ENCODE measurements at places on chromosomes 13 and 19. TPM values are rescaled to one million over a fixed set of nuclear protein-coding genes. Genes with fewer than 3 reads are reported as not detected.

GRCh38 chr13:108911807-108912206 is 282.4 kb downstream of the MYO16 start:
- no peak for DNase-seq

Gene TMEM238
- polyA plus RNA-seq, result 2.7 TPM

Gene FREM2
- polyA plus RNA-seq, result not detected

DNA sequence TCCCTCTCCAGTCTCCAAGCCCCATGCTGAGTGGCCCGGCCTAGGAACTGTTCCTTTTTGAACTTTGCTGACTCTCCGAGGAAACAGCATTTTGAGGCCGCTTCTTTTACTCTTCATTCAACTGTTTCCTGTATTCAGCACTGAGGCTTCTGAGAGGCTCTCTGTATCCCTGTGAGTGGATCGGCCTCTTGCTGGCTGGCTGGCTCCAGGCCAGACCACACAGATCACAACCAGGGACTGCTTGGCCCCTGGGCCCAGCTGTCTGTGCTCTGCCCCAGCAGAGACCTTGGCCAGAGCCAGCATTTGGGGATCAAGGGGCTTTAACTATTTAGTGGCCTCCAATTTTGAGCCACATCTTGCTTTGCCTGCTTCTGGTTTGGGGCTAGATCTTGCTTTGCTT is 75.6 kb upstream of the KL start:
- DNase-seq, result no peak

DNA sequence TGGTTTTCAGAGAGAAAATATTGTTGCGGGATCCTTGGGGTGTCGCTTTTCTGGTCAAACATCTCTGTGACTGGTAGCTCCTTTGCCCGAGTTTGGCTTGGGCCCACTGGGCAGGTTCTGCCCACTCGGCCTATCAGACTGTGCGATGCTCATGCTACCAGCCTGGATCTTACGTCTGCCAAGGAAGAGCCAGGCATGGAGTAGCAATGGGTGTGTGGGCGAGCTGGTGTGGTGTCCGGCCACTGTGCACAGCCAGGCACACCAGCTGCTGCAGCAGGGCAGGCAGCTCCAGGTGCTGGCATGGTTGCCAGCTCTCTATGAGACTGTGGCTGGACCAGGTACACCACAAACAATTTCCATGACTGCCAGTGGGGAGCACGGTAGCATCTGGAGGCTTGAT is 1351.8 kb upstream of the PCDH20 start:
- no peak for DNase-seq

DNA sequence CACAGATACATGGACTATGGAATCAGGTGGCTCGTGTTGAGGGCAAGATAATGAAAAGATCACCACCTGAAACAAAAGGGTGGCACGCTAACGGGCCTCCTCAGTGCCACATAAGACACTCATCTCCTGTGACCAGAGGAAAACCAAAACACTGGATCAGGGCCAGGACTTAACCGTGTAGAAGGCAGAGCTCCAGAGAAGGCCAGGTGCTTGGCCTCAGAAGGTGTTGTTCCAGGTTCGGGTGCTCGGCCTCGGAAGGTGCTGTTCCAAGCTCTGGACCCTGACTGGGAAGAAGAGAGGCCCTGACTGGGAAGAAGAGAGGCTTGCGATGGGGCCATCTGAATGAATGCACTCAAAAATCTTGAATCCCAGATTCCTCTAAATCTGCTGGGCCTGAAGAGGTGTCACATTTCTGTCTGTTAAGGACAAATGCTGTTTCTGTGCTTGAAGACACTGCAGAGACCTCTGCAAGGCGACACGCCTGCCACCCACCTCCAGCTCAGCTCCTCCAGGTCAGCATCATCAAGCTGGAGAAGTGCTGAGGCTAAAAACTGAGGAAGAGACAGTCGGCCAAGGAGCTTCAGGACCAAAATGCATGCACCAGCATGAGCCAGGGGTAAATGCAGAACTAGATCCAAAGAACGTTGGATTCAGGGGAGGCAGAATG is 2.7 kb upstream of the RASA3 start:
- DNase-seq, result no peak

GRCh38 chr19:46704379-46705076 is 12.4 kb downstream of the PRKD2 start:
- DNase-seq, result peak; percentile 90

- DNase-seq, result peak; percentile 54
These were observed 919 bp downstream of the DACT3 start for GRCh38 chr19:46660008-46660517.

Gene CD209
- not detected for polyA plus RNA-seq

Gene KLK2
- 0.21 TPM for polyA plus RNA-seq

- DNase-seq, result no peak
These were observed 77.4 kb upstream of the DOCK9 start for GRCh38 chr13:99055281-99055680.

Gene DMKN
- polyA plus RNA-seq, result 40.6 TPM

Gene IGFL3
- 0.66 TPM for polyA plus RNA-seq

Gene ADAMTS10
- polyA plus RNA-seq, result 39.0 TPM

DNA sequence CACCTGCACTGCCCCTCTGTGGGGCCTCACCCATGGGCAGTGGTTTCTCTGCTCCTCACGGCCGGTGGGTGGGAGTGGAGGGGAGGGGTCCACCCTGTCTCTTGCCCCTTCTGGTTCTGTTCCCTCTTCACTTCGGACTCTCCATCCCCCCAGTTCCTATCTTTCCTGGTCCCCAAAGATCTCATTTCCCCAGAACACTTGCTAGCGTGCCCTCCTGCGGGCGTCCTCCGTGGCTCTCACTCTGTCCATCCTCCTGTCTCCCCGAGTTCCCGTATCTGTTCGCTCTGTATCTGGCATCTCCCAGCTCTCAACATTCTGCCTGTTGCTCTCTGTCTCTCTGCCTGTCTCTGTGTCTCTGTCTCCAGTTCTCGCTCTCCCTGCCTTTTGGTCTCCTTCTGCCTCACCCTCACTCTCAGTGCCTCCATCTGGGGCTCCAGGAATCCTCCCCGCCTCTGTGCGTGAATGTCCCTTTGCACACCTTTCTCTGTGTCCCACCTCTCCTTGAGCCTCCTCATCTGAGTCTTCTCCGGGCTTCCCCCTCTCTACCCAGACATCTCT is 363 bp downstream of the SPIB start:
- no peak for DNase-seq

DNA sequence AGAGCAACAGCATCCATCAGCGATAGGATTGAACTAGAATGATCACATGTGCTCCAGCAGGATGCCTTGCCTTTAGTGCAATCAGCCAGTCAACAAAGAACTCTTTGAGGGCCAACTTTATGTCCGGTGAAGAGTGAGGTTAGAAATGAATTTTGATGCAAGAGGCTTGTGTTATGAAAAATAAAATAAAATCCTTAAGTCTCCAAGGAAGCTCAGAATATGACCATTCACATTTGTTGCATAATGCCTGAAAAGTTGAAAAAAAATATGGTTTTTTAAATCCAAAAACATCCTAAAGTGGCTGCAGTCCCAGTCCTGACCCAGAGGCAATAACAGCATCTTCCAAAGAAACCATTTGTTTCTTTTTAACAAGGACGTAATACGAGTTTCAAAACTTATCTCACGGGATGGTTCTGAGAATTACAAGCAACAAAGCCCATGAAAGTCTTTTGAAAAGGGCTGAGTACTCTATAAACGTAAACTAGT is 61.3 kb downstream of the DCLK1 start:
- no peak for DNase-seq

Gene LYL1
- polyA plus RNA-seq, result 0.39 TPM

- peak; percentile 99 for DNase-seq
These were observed at the start of the genes SAFB and SAFB2 for GRCh38 chr19:5622465-5623396. Gene SAFB, plus strand, starts transcription at chr19:5623083. Its CDS starts 123 bp downstream, at chr19:5623206. Gene SAFB2, minus strand, starts transcription at chr19:5622776. Its CDS starts 61 bp downstream, at chr19:5622715.

Gene GJB6
- polyA plus RNA-seq, result not detected

- DNase-seq, result no peak
These were observed 47.1 kb downstream of the USPL1 start for GRCh38 chr13:30664689-30665275.

DNA sequence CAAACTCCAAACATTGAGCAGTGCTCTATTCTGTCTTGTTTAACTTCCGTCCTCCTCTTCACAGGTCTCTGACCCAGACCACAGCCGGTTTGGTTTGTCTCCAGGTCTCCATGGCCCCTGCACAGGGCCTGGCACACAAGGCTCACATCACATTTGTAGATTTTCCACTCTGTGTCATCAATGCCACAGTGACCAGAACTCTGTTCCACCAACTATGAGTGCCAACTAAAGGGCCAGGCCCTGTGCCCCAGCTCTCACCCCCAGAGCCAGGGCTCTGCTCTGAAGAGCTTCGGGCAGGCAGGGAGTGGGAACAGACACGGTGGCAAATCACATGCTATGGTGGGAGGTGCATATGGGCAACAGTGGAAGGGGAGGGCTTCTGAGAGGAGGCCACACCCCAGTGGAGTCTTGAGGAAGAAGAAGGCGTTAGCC is 16.0 kb downstream of the SMG9 start:
- DNase-seq, result no peak

Gene F2RL3
- polyA plus RNA-seq, result not detected

Gene ZNF599
- 2.8 TPM for polyA plus RNA-seq

GRCh38 chr13:26847281-26847680 is 86.7 kb upstream of the GPR12 start:
- DNase-seq, result no peak

- no peak for DNase-seq
These were observed 150.6 kb downstream of the LHFPL6 start for GRCh38 chr13:39452417-39452816.
